ENCODE measurements at places on chromosomes 2 and 18. TPM values are rescaled to one million over a fixed set of nuclear protein-coding genes. Genes with fewer than 3 reads are reported as not detected.

CEBPZ gene
- total RNA-seq: 59.3 TPM

C2orf76 gene
- total RNA-seq: 13.3 TPM

ZNF396 gene
- 0.25 TPM for total RNA-seq

AP1S3 gene
- total RNA-seq: 13.9 TPM

CRYBA2 gene
- total RNA-seq: not detected

CRYGD gene
- not detected for total RNA-seq

RAB11FIP5 gene
- 10.7 TPM for total RNA-seq

LIPG gene
- 0.59 TPM for total RNA-seq

ANKMY1 gene
- 25.1 TPM for total RNA-seq

NEMP2 gene
- 15.2 TPM for total RNA-seq

COL6A3 gene
- total RNA-seq: 7.9 TPM

SERPINB10 gene
- not detected for total RNA-seq

QPCT gene
- total RNA-seq: 0.71 TPM

DOCK10 gene
- 107 TPM for total RNA-seq

SERPINB5 gene
- total RNA-seq: not detected

LRRC30 gene
- total RNA-seq: not detected

ZNF385B gene
- total RNA-seq: not detected

DGKD gene
- 52.3 TPM for total RNA-seq

KCNS3 gene
- 0.16 TPM for total RNA-seq

TRIM43 gene
- 0.25 TPM for total RNA-seq

NUP35 gene
- total RNA-seq: 30.9 TPM

TMEM247 gene
- total RNA-seq: not detected

GAREM1 gene
- total RNA-seq: not detected

DSEL gene
- total RNA-seq: 0.05 TPM

TAF1B gene
- 32.4 TPM for total RNA-seq

GBX2 gene
- not detected for total RNA-seq

ABCG8 gene
- total RNA-seq: 0.23 TPM

CRACDL gene
- total RNA-seq: 0.55 TPM

SATB2 gene
- 0.05 TPM for total RNA-seq

EIF5B gene
- 81.0 TPM for total RNA-seq

TRPM8 gene
- total RNA-seq: not detected

Data from activated T-helper 2 cell treated with anti-CD3 and anti-CD28 coated beads, Interferon-gamma antibody, Interleukin-2, Interleukin-4, amounts not matched to agents 10 μg/mL and 5 μg/mL and 100 μg/mL, durations not matched to agents 14 hours and 24 hours and 36 hours (primary cell).